ENCODE measurements at places on chromosomes 12 and 14.

- no peak for DNase-seq
Measured at GRCh38 chr14:95690815-95691214, 4.6 kb downstream of the TCL1B start.

DNA sequence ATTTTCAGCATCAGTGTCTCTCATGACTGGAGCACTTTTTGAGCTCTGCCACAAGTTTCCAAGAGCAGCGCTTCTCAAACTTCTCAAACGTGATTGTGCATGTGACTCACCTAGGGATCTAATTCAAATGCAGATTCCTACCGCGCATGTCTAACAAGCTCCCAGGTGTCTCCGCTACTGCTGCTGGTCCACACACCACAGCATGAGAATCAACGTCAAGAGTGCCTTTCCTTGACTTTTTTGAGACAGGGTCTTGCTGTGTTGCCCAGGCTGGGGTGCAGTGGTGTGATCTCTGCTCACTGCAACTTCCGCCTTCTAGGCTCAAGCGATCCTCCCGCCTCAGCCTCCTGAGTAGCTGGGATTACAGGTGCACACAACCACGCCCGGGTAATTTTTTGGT is 22.4 kb downstream of the GLRX5 start:
- no peak for DNase-seq

GRCh38 chr14:54354096-54354495 is 42.7 kb upstream of the CDKN3 start:
- no peak for DNase-seq

- no peak for DNase-seq
Measured at GRCh38 chr12:113260127-113260526, 38.9 kb downstream of the TPCN1 start.

DNA sequence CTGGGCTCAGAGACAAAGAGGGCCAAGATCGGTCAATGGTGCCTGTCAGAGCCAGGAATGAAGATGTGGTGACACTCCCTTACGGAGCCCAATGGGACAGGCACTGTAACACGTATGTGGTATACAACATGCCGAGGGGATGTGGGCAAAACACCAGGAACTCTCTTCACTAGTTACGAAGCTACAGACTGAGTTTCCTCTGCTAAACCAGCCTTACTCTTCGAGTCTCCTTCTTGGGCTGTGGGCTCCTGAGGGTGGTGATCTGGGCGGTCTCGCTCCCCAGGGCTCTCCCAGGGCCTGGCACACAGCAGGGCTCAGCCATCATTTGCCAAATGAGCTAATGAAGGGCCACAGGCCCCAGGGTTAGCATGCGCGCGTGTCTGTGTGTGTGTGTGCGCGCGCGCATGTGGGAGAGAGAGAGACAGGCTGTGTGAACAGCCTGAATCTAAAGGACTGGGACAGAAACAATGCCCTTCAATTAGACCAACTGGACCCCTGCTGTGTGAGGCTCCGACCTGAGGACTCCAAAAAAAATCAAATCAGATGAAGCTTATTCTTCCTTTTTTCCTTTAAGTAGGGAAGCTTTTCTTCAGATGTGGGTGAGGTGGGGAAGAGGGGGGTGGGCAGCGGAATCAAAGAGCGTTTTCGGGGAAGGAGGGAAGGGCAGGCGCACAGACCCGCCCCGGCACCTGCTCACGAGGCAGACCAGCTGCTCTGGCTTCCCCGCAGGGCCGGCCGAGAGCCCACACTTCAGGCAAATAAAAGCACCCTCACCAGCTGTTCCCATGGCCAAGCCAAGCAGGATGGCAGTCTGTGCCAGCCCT is 42.5 kb downstream of the CCDC88C start:
- DNase-seq, result no peak

GRCh38 chr14:87967496-87967895 is 25.5 kb downstream of the GALC start:
- DNase-seq, result no peak

GRCh38 chr14:58961045-58961731 is 227.3 kb upstream of the DAAM1 start:
- DNase-seq, result no peak

DNA sequence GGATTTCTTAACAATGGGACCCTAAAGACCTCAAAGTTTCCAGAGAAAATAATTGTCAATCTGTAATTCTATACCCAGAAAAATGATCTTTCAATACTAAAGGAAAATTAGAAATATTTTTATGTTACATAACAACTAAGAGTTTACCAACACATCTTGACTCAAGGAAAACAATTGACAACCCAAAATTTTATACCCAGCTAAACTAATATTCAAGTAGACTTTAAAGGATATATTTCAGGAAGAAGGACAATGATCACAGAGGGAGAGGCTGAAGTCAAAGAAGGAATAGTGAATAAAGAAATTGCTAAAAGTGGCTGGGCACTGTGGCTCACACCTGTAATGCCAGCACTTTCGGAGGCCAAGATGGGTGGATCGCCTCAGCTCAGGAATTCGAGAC is 12.6 kb upstream of the PLD4 start:
- DNase-seq, result no peak

DNA sequence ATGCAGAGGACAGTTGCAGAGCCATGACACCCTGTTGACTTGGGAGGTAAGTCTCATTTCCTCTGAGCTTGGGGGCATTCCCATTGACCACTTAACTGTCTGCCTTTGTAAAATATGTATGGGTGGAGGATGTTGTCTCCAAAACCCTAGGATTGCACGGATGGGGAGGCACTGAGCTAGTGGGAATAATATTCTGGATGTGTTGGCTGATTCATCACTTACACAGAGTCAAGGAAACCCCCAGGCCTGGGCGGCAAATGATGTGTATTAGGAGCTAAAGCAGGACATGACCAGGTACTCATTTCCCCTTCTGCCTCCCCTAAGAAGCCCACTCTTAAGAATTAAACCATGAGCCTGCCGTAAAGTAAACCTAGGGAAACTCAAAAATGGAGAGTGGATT is 319.4 kb downstream of the VRK1 start:
- no peak for DNase-seq

DNA sequence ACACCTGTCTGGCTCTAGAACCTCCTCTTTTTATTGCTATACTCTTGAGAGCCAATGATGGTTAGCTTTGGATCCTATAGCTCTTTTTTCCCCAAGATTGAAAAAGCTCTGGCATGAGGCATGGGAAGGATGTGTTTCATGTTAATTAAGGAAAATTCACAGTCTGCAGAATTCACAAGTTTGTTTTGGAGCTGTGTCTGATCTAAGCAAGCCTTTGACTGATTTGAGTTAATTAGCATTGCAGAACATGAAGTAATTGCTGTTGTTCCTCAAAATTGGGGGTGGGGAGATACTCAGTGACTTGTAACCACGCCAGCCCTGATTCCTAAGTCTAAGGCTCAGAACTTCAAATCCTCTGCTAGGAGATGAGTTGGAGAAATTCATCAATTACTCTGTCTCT is 205.0 kb downstream of the SUDS3 start:
- no peak for DNase-seq
